ENCODE measurements at places on chromosomes 1 and 21. TPM values are rescaled to one million over a fixed set of nuclear protein-coding genes. Genes with fewer than 3 reads are reported as not detected.

Gene CD34
- total RNA-seq: not detected

Gene SPOCD1
- total RNA-seq: 0.07 TPM

Gene TINAGL1
- total RNA-seq: not detected

Gene OR2L3
- total RNA-seq: not detected

Gene PAPPA2
- total RNA-seq: not detected

Gene IQCC
- 5.0 TPM for total RNA-seq

Gene TRMT13
- 20.2 TPM for total RNA-seq

Gene NAV1
- total RNA-seq: 1.6 TPM

Gene OR2T2
- total RNA-seq: not detected

Gene EVI5
- 60.8 TPM for total RNA-seq

Gene CRABP2
- total RNA-seq: 1.1 TPM

Gene PTCH2
- total RNA-seq: 0.59 TPM

Gene OR2L5
- not detected for total RNA-seq

Gene CDC20
- total RNA-seq: 128 TPM

Gene ZNF695
- 1.2 TPM for total RNA-seq

Gene DUSP12
- total RNA-seq: 38.0 TPM

Gene MAGI3
- 4.1 TPM for total RNA-seq

Gene CFHR5
- not detected for total RNA-seq

Gene LHX8
- not detected for total RNA-seq

Gene MSH4
- 0.60 TPM for total RNA-seq

Gene C1orf115
- total RNA-seq: 0.11 TPM

Gene SYT2
- total RNA-seq: not detected

Gene FMO1
- not detected for total RNA-seq

Gene INPP5B
- total RNA-seq: 23.1 TPM

Gene ZCCHC17
- total RNA-seq: 27.2 TPM

Gene RNU1-1
- total RNA-seq: 2,033 TPM

Gene TMEM81
- 3.2 TPM for total RNA-seq

Gene CTH
- total RNA-seq: 12.9 TPM

Gene PLCH2
- total RNA-seq: 2.8 TPM

Gene OLIG1
- 0.09 TPM for total RNA-seq

Gene PRMT2
- 71.0 TPM for total RNA-seq

Gene RPE65
- not detected for total RNA-seq

Gene ST6GALNAC5
- total RNA-seq: not detected

Gene BACE2
- total RNA-seq: 2.6 TPM

Gene RAB29
- 26.7 TPM for total RNA-seq

Gene MFAP2
- 0.32 TPM for total RNA-seq

Gene IBA57
- 7.9 TPM for total RNA-seq

Gene RALGPS2
- 2.2 TPM for total RNA-seq

Gene GBP4
- total RNA-seq: 14.3 TPM

Gene CACNA1S
- total RNA-seq: not detected

Gene GMEB1
- total RNA-seq: 26.0 TPM

Gene KCNQ4
- total RNA-seq: 0.57 TPM

Gene PLA2G4A
- 28.2 TPM for total RNA-seq

Gene MFSD2A
- 43.3 TPM for total RNA-seq

Gene RPTN
- not detected for total RNA-seq

Gene ELF3
- total RNA-seq: 0.62 TPM

Gene ANGPTL3
- not detected for total RNA-seq

Gene CRYAA
- total RNA-seq: not detected

Data from activated T-helper 2 cell treated with anti-CD3 and anti-CD28 coated beads, Interferon-gamma antibody, Interleukin-2, Interleukin-4, amounts not matched to agents 10 μg/mL and 5 μg/mL and 100 μg/mL, durations not matched to agents 14 hours and 24 hours and 36 hours (primary cell).